ENCODE measurements at places on chromosomes 2 and 18.

- no peak for DNase-seq
Observed at GRCh38 chr18:55862693-55863390, 274.9 kb upstream of the TCF4 start.

DNA sequence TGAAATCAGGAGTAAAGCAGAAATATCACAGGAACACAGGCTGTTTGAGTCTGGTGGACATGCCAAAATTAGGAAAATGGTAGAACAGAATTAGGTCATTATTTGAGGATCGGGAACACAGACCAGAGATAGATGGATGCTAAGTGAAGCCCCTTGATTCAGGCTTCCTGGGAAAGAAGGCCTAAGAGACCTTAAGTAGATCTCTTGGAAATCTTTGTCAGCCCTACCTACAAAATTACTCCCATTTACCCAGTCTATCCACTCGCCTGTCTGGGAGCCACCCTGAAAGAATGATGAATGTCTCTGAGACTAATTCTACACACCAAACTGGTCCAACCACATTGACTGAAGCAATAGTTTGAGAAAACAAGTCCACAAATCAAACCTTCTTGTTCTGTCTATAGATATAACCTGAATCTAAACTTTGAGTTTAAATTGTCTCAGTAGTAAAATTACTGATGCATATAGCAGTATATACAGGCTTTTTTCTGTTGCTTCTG lies 36.6 kb upstream of the TANK start:
- DNase-seq = no peak

DNA sequence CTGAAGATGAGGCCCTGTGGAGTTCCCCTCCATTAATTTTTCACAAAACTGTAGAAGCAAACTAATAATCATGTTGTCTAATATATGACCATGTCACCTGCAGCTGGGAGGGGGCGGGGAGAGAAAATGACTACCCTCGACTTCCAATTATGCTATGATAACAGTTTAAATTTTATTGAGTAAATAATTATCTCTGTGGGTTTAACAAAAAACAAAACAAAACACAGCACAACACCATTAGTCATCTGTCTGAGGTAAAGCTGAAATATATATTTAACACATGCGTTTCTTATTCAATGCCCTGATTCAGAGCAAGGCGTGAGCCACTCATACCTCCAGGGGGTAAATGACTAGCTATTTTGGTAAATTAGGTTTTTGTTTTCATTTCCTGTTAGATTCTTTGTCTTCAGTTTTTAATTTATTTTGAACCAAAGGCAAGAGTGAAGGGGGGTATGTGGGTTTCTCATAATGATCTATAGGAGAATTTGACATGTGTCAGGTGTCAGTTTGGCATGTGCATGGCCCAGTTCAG lies 77.4 kb upstream of the ZCCHC2 start:
- DNase-seq = no peak

GRCh38 chr2:196086517-196087368 lies 18.1 kb upstream of the DNAH7 start:
- DNase-seq = no peak

DNA sequence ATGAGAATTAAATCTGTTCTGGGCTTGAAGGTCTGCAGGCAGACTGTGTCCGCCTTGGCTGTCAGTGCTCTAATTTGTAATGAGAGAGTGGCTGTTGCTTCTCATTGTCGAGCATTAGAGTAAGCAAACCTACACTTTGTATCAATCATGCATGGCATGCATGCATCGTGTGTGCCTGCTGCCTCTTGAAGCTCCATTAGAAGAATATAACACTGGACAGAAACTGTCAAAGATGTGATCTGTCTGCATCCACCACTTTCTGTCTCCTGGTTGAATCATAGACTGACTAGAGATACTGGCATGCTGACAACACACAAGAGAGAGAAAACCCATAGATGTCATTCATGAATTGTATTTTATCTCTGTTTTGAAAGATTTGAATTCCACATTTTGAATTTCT lies 275.0 kb upstream of the NXPH2 start:
- DNase-seq = no peak

DNA sequence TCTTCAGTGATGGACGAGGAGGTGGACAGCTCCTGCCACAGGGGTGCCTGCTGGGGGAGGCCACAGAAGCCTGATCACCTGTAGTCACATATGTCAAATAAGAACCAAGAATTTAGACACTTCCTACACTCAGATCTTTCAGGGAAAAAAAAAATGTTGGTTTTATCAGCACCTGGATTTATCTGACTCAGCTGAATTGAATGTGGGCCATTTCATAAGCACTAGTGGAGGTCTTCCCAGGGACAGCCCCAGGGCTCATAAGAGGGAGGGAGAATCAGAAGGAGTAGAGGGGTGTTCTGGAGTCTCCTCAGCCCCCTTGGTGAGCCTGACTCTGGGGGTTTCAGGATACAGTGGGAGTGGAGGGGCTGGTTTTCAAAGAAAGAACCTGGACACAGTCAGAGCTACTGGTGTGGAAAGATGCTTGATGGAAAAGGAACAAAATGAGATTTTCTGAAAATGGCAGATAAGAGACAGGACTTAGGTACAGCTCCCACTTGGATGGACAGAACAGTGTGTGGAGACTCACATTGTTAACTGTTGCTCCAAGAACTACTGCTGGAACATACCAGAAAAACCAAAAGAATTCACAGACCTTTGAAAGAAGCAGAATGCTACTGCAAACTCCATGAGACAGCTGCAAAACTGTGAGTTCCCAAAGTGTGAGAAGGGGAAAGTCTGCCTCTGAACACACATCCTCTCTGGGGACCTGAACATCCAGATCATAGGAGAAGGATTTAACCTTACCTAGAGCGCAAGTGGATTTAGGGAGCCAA lies 45.4 kb downstream of the LCT start:
- no peak for DNase-seq

DNA sequence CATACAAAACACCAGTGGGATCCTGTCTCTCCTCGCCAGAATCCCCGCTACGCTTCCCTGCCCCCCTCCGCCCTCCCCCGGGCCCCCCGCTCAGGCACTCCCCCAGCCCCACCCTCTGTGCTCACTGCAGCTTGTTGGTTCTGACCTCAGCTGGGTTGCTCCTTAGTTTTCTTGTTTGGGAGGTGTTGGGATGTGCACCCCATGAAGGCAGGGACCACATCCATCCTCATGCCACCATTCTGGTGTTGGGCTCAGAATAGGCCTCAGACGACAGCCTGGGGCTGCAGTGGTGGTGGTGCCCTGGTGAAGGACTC lies 4.6 kb downstream of the SNED1 start:
- no peak for DNase-seq

DNA sequence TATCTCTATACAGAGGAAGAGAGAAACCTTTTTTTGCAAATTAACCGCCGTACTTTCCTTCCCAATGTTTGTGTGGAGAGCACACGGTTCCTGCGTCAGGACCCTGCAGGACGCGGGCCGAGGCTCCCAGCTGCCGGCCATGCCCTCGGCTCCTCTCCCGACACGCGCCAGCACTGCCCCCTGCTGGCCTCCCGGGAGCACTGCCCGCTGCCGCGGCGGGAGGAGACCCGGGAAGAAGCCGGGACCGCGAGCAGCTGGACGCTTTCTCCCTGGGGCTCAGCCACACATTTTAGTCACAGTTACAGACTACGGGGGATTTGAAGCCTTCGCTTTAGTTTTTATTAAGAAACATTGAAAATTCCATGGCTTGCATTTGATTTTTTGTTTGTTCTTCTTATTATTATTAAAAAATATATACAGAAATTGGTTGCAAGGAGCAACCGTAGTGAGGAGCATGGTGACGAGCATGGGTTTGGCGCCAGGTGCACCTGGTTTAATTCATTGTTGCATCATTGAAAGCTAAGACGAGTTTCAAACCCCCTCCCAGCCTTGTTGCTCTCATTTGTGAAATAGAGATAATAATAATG lies 401.2 kb downstream of the GALR1 start:
- no peak for DNase-seq

GRCh38 chr2:88746929-88747490 lies 55.5 kb downstream of the RPIA start:
- DNase-seq = no peak

DNA sequence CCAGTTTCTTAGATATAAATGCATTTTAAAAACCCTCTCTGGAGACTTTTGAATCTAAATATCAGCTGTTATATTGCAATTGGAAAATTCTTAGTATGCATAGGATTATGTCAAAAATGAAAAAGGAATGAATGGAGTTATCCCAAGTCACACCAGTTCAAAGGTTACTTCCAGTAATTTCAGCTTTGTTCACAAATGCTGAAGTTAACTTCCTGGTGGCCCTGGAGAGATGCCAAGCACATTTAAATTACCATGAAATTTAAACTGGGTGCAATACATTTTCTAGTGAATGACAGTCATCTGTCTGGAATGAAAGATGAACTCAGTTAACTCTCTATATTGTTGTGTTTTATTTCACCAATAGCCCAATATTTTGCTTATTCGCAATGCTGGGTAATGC lies 753.9 kb downstream of the SUCLG1 start:
- no peak for DNase-seq

GRCh38 chr2:64995041-64995440 lies 5.8 kb downstream of the SLC1A4 start:
- DNase-seq = no peak

DNA sequence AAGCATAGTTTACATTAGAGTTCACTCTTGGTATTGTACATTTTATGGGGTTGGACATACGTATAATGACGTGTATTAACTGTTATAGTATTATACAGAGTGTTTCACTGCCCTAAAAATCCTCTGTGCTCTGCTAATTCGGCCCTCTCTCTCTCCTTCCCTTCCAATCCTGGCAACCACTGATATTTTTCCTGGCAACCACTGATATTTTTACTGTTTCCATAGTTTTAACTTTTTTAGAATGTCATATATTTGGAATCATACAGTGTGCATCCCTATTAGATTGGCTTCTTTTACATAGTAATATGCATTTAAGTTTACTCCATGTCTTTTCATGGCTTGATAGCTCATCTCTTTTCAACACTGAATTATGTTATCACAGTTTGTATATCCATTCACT lies 526.7 kb downstream of the RIT2 start:
- DNase-seq = no peak

DNA sequence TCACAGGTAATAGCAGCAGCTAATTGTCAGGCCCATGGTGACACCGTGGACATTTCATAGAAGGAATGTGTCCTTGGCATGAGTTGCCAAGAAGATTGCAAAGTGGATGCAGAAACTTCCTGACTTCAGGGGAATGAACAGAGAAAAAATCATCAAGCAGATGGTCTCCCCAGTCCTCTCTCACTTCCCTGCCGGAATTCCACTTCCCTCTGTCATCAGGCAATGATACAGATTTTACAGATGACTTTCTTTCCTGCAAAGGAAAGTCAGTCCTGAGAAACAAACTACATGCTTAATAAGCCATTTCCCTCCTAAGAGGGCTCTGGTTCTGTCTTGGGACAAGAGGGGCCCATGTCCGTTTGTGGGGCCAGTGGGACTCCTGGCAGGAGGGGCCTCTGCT lies 45.7 kb downstream of the KCNF1 start:
- DNase-seq = no peak

- DNase-seq = no peak
Observed at GRCh38 chr2:37619959-37620300, 51.5 kb downstream of the CDC42EP3 start.

DNA sequence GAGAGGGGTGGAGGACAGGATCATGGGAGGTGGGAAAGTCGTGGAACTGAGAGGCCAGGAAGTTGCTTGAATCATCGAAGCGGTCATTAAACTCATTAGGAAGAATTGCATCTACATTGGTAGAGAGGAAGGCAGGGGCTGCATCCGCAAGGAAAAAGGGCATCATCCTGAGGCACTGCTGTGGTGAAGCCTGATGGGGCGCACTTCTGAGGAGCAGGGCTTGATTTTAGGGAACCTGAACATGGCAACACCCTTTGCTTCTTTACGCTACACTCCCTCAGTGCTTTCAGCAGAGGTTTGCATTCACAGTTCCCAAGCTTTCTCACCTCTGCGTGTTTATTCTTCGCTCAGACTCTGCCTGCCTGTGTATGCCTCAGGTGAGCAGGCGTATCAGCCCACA lies 352.0 kb upstream of the RAB6C start:
- no peak for DNase-seq

- DNase-seq = no peak
Observed at GRCh38 chr2:233300401-233300800, 7.2 kb upstream of the SAG start.

DNA sequence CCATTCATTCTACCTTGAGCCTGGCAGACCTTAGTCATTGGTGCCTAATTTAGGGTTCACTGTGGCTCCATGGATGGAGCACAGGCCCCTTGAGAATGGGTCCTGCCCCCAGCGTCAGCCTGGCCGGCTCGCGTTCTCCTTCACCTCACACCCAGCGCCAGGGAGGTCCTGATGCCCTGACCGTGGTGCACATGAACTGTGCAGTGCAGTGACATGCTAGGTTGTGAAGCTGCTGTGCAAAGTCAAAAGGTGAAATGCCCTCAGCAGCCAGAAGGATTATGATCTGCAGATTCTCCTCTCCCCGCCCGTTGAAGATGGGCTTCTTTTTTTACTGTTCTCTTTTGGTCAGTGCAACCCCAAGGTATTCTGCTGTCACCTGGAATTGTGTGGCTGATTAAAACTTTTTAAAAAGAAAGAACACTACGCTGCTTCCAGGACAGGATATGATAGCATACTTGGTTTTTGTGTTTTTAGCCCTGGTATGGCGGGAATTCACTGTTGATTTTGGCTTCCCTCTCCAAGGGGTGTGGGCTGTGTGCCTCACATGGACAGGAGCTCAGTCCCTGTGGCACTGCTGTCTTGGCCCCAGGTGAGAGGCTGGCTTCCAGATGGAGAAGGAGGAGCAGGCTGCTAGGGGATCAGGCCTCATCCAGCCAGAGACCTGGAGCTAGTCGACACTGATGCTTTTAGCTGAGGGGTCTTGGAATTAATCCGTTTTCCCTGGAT lies 49.4 kb upstream of the MCFD2 start:
- DNase-seq = no peak

- DNase-seq = no peak
Observed at GRCh38 chr2:195520671-195521155, 136.3 kb upstream of the SLC39A10 start.

GRCh38 chr2:72981536-72981935 lies 64.2 kb downstream of the EMX1 start:
- no peak for DNase-seq

DNA sequence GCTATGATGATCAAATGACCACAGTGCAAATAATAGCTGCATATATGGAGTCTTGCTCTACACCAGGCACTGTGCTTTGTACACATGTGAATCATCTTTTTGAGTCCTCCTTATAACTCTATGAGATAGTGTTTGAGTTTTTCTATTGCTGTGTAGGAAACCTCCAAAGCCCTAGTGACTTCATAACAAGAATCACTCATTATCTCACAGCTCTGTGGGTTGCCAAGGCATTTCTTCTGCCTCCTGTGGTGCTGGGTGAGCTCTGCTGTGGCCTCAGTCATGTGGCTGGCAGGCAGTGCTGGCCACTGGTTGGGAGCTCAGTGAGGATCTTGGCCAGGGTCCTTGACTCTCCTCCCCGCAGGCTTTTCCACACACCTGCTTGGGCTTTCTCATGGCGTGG lies 153.4 kb downstream of the CAPN13 start:
- no peak for DNase-seq

All from cortex of kidney (tissue), 1 donor.